Erythroblast (primary cell): ENCODE measurements at places on chromosomes 16 and 17.

DNA sequence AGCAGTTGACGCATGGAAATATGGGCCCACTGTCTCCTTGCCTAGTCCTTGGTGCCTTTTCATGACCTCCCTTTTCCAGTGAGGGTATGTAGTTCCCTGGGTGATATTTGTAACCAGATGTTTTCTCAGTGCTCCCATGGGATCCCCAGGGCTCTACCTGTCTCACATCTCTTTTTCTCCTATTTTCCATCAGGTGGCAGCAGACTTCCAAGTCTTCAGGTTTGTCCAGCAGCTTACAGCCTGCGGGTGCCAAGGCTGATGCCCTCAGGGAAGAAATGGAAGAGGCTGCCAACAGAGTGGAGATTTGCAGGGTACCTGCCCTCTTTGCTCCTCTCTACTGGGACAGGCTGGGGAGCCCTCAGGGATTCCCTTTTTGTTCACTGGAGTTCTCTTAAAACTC, 89.1 kb downstream of the ELAC2 start:
- no peak for DNase-seq

DNA sequence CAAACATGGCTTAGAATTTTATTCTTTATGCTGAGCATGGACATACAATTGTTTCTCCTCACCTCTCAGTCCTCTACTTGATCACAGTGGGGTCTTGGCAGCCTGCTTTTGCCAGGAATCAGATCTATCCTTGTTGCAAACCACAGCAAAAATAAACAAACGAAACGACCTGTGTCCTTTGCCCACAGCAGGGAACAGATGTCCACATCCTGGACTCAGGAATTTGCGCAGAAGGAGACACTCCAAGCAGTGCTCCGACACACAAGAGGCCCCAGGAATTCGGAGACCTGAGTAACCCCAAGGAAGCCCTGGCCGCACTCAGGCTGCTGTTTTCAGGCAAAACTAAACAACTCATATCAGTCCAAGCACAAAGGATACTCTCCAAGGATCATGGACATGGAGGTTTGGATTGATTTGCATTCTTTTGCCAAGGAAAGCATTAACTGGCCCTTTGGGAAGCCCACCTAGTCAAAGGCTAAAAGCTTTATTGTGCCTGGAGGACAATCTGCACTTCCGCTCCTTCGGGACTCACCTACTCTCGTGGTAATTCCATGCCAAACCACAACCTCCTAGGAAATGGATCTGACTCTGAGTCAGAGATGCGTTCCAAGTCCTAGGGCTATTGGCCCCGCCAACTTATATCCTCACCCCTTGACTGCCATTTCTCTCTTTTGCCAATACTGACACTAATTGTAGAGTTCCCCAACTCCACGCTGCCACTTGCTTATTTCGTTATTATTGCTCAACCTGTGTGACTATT, 271.1 kb upstream of the CDH11 start:
- no peak for DNase-seq

DNA sequence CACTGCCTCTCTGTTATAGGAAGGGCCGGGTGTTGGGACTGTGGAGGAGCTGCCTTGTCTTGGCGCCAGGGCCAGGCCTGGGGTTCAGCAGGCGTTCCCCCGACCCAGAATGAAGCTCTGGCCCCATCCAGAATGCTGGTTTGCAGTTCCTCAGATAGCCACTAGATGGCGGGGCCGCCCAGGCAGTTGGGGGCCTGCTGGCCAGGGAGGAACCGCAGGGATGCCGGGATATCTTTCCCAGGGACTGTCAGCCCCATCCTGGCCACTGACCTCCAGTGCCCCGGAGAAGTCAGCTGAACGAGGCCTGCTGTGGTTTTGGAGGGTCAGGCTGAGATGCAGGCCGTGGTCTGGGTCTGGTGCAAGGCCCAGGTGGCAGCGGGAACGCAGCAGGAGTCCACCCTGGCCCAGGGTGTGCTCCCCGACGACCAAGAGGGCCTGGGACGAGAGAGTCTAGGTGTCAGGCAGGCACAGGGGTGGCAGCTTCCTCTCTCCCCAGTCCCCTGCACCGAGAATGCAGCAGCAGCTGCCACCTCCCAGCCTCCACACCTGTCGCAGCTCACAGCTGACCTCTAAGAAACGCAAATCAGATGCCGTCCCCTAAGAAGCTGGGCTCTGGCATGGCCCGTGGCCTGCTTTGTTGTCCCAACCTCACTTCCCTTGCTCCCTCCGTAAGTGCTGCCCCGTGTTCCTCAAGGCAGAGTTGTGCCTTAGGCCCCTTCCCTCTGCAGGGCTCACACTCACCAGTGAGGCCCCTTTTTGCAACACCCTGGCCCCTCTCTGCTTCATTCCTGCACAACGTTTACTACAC, 51.2 kb downstream of the RMI2 start:
- peak; percentile 42 for DNase-seq

DNA sequence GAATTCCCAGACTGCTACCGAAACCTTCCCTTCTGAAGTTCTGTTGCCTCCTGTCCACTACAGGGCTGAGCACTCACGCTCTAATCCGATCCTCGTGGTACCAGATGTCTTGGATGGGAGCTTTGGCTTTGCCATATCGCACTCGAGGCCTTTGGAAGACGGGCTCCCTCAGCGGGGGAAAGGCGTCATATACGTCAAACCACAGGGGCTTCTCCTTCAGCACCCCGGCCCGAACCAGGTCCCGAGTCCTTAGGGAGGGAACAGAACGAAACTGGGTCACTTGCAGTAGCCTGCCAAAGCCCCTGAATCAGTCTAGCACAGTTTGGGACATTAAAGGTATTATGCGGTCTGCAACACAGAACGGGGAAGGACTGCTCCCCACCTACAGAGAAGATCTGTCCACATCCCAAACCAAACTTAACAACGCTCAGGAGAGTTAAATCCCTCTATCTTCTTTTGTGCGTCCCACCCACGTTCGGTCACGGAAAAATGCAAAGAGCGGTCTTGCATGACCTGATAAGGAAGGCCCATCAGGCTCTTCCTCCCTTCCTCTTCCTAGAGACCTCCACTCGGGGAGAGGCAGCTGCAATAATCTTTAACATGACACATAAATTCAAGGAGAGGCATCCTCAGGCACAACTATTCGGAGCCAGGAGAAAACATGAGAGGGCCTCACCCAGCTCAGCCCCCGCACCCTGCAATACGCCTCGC, 526 bp downstream of the MRPS23 start:
- peak; percentile 78 for DNase-seq

DNA sequence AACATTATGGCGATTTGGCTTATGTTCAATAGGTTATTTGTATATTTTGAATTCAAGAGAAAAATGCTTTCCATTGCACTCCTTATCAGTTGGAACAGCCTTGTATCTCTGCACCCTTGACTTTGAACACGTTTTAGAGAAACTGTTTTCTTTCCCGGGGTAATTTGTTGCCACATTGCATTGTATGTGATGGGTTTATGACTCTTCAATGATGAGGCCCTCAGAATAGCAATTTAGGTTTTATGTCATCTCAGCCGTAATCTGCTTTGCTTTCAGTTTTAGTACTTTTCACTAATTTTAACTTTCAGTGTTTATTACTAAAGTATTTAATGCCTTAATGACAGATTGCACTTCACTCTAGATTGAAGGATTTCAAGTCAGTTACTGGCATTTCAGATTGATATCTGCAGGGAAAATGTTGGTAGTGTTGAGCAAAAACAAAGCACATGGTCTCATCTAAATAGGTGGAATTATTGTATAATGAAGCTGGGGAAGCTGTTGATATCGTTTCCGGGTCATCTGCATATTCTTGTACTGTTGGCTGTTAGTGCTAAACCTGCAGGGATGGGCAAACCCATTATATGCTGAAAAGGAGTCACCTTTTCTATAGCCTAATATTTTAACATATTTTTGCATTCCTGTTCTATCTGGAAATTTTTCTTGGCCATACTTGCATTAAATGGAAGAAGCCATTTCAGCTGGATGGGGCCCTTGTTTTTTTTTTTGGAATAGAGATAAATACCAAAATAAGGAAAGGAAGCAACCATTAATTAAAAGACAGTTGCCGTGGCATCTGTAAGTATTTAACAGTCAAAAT, 2.0 kb downstream of the LUC7L3 start:
- DNase-seq: peak; percentile 84

DNA sequence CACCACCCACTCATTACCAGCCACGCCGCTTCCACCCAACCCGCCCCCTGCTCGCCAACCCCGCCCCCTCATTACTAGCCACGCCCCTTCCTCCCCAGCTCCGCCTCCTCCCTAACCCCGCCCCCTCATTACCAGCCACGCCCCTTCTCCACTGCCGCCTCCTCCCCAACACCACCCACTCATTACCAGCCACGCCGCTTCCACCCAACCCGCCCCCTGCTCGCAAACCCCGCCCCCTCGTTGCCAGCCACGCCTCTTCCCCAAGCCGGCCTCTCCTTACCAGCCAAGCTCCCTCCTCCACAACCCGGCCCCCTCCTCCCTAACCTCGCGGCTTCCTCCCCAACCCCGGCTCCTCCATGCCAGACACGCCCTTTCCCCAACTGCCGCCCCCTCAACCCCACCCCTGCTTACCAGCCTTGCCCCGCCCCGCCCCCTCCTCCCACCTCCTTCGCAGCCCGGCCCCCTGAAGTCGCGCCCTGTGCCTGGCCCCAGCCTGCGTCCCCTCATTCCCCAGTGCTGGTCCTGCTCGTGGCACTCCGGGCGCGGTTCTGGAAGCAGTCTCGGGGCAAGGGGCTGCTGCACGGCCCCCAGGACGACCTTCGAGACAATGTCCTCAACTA, 7.3 kb downstream of the SLC22A31 start:
- peak; percentile 82 for DNase-seq

GRCh38 chr16:23837553-23838308, 1.9 kb downstream of the PRKCB start:
- no peak for DNase-seq

DNA sequence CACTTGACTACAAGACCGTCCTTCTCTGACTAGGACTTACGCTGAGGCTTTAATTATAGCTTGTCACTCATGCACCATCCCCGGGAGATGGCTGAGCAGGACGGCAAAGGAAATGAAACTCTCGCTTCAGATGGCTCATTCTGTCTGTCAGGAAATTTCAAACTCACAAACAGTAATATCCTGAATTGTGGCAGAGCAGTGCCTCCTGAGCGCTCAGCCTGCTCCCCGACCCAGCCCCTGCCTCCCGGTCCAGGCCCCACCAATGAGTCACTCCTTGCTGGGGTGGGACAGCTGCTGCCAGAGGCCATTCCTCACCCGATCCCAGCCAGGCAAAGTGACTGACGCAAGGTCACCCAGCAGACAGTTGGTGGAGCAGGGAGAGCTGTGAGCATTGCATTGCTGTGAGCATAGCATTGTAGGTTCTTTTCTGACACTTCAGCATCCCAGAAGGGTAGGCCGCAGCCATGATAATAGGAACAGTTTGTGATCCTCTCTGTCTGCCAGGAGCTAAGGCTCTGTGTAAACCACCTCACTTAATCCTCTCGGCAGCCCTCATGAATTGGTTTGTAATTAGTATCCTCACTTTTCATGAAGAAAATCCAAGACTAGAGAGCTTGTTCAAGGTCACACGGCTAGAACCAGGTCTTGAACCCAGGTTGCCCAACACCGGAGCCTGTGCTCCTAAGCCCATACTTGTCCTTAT, 20.9 kb downstream of the CCDC182 start:
- no peak for DNase-seq

GRCh38 chr17:27896701-27897100, 3.5 kb upstream of the LYRM9 start:
- DNase-seq: no peak

GRCh38 chr17:45130681-45131615, 1.4 kb downstream of the PLCD3 start:
- DNase-seq: no peak

- DNase-seq: no peak
Observed at GRCh38 chr17:17892009-17892408, 55.2 kb upstream of the SREBF1 start.

GRCh38 chr17:55269894-55270293, 5.1 kb downstream of the HLF start:
- DNase-seq: no peak

- no peak for DNase-seq
Observed at GRCh38 chr17:48611213-48611612, 396 bp upstream of the HOXB7 start.
